ENCODE measurements at places on chromosomes 11 and 22.

DNA sequence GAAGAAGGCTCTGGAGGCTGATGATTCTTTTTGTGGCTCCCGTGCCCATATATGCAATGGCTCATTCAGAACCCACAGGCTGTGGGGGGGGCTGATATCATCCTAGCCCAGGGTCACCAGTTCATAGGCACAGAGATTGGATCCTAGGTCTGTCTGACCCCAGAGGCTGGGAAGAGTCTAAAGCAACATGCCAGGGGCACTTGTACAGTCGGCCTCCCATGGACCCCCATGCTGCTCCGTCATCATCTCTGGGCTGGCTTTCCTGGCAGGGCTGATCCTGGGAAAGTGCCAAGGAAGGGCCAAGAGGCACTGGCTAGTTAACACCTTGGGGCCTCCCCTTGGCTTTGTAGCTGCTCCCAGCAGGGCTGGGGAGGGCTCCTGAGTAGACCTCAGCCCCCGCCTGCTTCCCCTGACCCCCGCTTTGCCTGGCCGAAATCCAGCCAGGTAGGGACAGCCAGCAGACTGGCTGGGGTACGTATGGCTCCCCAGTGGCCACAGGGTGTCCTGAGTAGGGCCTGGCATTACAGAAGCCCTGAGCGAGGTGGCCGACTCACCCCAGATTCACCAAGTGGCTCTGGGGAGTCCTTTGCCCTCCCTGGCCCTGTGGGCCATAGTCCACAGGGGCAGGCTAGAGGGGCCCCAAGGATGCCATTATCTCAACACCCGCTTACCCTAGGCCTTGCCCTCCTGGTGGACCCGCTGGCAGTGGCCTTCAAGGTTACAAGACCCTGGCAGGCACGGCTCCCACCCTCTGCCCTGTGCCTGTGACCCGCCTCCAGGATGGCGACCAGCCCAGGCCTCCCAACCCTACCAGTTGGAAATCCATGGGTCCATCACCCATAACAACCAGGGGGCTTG, 22.5 kb downstream of the FADS3 start:
- no peak for DNase-seq

DNA sequence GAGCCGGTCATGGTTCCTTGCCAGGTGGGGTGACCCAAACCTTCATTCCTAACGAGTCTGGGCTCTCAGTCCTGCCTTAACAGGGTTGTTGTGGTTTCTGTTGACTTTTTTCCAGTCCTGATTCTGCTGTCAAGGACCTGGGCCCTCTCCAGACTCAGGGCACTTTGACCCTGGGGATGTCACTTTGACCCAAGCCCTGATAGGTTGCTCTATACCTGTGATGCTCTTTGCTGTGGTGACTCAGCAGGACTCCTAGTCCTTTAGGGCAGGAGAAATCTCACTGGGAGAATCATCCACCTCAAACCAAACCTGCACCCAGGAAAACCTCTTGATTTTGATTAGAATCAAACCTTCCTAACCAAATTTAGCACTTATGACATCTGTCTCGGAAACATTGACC, 20.5 kb upstream of the MPPED1 start:
- peak; percentile 9 for DNase-seq

GRCh38 chr22:47082505-47082904, 320.1 kb downstream of the TBC1D22A start:
- no peak for DNase-seq

GRCh38 chr11:56522008-56522407, 21.0 kb downstream of the OR5M11 start:
- DNase-seq = no peak

GRCh38 chr22:39296981-39297489, 22.4 kb downstream of the RPL3 start:
- DNase-seq = no peak

GRCh38 chr22:36885474-36885873, 24.7 kb downstream of the NCF4 start:
- DNase-seq = no peak

- DNase-seq = no peak
Measured at GRCh38 chr11:41861838-41862237, 402.4 kb upstream of the LRRC4C start.

DNA sequence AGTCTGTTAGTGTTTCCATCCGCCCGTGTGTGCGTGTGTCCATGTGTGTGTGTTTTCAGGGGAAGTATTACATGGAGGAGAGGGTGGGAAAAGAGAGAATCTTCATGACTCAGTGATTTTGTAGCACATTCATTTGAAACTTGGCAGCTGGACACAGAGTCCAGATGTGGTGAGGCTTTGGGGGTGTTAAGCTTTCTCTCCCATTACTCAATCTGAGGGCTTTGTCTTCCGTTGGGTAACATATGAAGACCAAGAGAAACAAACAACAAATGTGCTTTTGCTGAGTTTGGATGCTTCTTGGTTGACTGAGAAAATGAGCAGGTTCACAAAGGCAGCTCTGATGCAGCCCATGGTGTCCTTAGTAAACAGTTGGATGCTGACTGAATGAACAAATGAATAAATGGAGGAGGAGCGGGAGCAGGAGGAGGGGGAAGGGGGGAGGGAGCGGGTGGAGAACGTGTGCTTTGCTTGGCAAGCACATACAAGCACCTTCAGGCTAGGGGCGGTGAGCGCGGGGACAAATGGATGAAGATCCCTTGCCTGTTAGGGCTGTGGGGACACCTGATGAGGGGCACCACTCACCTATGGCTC, 104.3 kb downstream of the ST3GAL4 start:
- peak; percentile 34 for DNase-seq

- no peak for DNase-seq
Measured at GRCh38 chr22:23179381-23180299, 669 bp upstream of the BCR start.

DNA sequence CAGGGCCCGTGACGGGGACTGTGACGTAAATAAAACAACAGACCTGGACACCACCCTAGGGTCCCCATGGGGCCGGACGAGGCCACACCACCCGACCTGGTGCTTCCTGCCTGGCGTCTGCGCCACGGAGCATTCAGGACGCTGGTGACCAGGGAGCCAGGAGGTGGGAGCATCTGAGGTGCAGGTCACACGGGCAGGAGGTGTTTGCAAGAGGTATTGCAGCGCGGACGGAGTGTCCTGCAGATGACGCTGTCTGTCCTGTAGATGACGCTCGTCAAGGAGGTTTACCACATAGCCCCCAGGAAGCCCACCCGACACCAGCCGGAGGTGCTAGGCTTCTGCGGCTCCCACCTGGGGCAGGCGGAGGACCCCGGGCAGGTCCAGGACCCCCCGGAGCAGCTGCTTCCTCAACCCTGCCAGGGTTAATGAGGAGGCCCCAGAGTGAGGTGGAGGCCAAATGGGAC, 986 bp upstream of the MUC5B start:
- DNase-seq = no peak

DNA sequence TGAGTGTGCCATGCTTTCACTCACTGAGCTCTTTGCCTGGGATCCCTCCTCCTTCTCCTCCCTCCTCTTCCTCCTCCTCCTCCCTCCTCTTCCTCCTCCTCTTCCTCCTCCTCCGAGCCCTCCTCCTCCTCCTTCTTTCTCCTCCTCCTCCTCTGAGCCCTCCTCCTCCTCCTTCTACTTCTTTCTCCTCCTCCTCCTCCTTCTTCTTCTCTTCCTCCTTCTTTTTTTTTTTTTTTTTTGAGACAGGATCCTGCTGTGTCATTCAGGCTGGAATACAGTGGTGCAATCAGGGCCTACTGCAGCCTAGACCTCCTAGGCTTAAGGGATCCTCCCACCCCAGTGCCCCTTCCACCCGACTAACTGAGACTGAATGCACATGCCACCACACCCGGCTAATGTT, 62.3 kb downstream of the DEUP1 start:
- DNase-seq = no peak

DNA sequence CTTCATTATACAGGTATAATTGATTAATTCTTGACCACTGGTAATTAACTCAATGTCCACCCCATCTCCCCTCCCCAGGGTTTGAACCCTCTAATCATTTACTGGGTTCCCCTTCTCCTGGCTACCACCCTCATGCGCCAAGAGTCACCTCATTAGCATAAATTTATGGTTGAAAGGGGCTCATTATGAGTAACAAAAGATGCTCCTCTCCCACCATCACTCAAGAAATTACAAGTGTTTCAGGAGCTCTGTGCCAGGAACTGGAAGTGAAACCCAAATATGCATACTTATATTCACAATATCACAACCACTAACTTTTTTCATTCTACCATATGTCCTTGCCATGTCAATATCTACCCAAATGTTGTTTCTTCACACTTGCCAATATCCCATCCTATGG, 7.8 kb upstream of the STIP1 start:
- DNase-seq = no peak

DNA sequence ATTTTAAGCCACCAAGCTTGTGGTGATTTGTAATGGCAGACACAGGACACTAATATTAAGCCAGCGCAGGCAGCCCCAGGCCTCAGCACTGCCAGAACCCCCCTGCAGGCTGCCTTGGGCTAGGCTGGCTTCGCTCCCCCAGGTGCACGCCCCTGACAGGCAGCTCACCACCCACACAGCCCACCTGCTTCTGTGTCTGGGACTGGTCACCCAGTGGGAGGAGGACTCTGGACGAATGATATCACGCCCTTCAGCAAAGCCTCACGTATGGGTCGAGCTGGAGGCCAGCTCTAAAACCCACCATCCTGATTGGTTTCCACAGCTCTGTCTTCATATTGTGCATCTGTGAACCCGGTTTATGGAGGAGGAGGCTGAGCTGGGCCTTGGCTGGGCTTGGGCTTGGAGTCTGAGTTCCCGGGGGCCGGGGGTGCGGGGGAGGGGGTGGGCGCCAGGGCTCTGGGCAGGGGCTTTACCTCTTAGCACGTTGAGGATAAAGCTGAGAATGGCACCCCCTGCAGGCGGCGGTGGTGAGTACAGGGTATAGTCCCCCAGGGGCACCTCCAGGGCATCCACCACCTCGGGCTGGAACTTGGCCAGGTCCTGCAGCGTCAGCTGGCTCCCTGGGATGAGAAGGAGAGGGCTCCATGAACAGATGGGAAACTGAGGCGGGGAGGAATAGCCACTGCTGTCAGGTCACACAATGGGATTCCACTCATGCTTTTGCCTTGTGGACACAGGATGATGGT, 13.8 kb downstream of the GGT5 start:
- peak; percentile 53 for DNase-seq

DNA sequence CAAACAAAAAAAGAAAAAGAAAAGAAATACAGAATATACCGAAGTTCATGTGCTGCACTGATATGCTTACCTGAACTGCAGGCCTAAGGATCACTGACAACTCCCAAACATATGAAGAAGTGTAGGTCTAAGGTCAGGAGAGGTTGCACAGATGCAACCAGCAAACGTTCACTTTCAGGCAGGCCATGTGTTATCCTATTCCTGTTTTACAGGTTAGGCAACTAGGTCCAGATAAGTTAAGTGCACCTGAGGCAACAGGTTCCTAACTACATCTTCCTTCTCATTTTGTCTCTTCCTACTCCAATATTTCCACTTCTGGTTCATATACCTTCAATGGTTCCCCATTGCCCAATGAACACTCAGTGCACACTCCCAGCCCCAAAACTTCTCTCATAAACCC, 15.1 kb downstream of the PI4KA start:
- DNase-seq = no peak

DNA sequence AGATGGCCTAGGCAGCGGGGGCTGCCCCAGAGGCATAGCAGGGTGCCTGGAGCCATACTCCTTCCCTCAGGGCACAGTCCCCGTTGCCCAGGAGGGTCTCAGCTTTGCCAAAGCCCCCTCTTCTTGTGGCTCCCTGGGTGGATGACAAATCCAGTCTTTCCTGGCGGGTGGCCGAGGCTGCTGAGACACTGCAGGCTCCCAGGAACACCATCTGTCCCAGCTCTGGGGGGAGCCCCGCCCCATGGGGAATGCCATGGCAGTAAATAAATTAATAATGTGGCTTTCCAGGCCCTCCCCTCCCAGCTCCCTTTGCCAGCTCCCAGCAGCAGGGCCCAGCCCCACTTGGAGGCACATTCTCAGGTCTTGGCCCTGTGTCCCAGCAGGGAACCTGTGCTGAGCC, 45.0 kb downstream of the PDE2A start:
- DNase-seq = peak; percentile 84

DNA sequence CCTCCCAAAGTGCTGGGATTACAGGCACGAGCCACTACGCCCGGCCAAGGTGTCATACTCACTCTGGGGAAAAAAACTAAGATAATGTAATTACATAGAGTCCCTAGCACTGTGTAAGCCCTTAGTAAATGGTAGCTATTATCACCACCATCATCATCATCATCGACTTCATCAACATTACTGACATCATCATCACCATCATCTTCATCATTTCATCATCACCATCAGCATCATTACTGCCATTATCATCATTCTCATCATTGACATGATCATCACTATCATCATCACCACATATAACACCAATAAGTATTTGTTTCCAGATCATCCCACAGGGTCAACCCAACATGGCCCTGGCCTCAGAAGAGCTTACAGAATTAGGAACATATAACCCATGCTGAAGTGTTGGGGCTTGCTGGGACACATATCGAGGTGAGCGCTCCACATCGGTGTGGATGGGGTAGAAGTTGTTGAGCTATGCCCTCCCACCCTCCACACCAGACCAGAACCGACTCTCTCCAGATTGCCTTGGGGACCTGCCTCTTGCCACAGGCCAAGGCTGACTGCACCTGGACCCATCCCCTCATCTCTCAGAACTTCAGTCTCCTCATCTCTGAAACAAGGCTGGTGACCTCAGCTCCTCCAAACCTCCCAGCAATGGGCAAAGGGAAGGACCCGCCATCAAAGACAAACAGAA, 14.7 kb upstream of the CD5 start:
- DNase-seq = no peak

DNA sequence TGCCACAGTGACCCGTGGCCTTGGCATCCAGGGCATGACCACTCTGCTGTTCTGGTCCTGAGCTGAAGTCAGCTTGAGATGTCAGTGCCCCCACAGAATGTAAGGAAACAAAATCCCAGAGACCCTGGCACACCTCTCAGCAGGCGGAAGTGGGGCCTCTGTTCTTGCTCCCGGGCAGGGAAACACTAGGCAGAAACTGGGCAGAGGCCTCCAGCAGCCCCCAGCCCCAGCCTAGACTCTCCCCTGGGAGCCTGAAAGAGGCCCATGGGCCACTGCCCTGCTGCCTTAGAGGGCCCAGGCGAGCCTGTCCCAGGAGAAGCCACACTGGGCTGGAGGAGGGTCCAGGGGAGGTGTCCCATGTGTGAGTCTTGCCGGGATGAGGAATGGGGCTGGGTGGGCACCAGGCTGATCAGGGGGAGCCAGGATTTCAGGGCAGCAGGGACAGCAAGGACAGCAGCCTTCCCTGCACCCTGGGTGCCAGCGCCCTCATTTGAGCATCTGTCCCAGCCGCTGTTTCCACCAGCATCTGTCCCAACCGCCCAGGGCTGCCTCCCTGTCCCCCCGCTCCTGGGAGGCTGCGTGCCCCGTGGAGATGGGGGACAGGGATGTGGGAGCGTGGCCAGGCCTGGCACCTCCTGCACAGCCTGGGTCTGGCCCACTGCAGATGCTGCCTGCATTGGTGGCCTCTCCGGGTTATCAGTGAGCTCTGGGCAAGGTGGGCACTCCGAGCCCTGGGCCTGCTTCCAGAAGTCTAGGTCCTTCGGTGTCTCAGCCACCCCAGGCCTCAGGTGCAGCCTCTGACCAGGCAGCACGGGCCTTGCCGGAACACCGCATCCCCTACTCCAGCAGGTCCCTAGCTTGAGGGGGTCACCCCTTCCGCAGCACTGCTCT, 1072.4 kb downstream of the BRD1 start:
- DNase-seq = no peak

- DNase-seq = no peak
Measured at GRCh38 chr22:29975494-29975893, 92.5 kb downstream of the MTMR3 start.

All from head of caudate nucleus (tissue), 42 donors.